ENCODE measurements at places on chromosomes 7 and 10. TPM values are rescaled to one million over a fixed set of nuclear protein-coding genes. Genes with fewer than 3 reads are reported as not detected.

GRCh38 chr7:146479040-146479439, 362.4 kb downstream of the CNTNAP2 start:
- DNase-seq: no peak
- no peaks in the 10 kb centered on the region for H3K36me3 ChIP-seq
- H3K27ac ChIP-seq: no peak overlapping the region
- H3K4me3 ChIP-seq: no peak overlapping the region

GPER1 gene
- total RNA-seq: 5.6 TPM

LRMDA gene
- total RNA-seq: 10.7 TPM

GRCh38 chr10:2576892-2577291, 490.5 kb upstream of the PFKP start:
- H3K36me3 ChIP-seq: no peaks in the 10 kb centered on the region
- no peak overlapping the region for H3K4me3 ChIP-seq
- no peaks in the 10 kb centered on the region for H3K27me3 ChIP-seq
- H3K27ac ChIP-seq: no peak overlapping the region
- DNase-seq: no peak
- H3K4me1 ChIP-seq: no peaks in the 10 kb centered on the region

TMEM225B gene
- not detected for total RNA-seq

PCLO gene
- 6.1 TPM for total RNA-seq

GRCh38 chr10:24773939-24774589, 50.4 kb upstream of the ARHGAP21 start:
- H3K4me3 ChIP-seq: no peak overlapping the region
- no peak overlapping the region for H3K27ac ChIP-seq
- DNase-seq: no peak
- H3K27me3 ChIP-seq: no peaks in the 10 kb centered on the region
- H3K36me3 ChIP-seq: no peaks in the 10 kb centered on the region
- H3K4me1 ChIP-seq: no peaks in the 10 kb centered on the region

FAM204A gene
- 72.8 TPM for total RNA-seq

GRCh38 chr10:79188154-79188965, 119.6 kb downstream of the ZMIZ1 start:
- no peak for DNase-seq
- H3K27ac ChIP-seq: no peak overlapping the region
- no peaks in the 10 kb centered on the region for H3K27me3 ChIP-seq
- no peak overlapping the region for H3K4me3 ChIP-seq
- H3K36me3 ChIP-seq: peaks cover 12% of the 10 kb centered on the region

GRCh38 chr10:111429288-111430028, 352.6 kb downstream of the ADRA2A start:
- H3K27ac ChIP-seq: no peak overlapping the region
- H3K36me3 ChIP-seq: no peaks in the 10 kb centered on the region
- no peak for DNase-seq
- no peak overlapping the region for H3K4me3 ChIP-seq
- H3K27me3 ChIP-seq: no peaks in the 10 kb centered on the region

GRCh38 chr7:48411619-48412018, 240.4 kb downstream of the ABCA13 start:
- no peaks in the 10 kb centered on the region for H3K4me1 ChIP-seq
- H3K36me3 ChIP-seq: no peaks in the 10 kb centered on the region
- no peaks in the 10 kb centered on the region for H3K27me3 ChIP-seq
- no peak for DNase-seq

GRCh38 chr7:102993718-102994029, 80.9 kb downstream of the LRRC17 start:
- no peaks in the 10 kb centered on the region for H3K27me3 ChIP-seq
- H3K4me3 ChIP-seq: no peak overlapping the region
- no peaks in the 10 kb centered on the region for H3K36me3 ChIP-seq
- H3K27ac ChIP-seq: peak overlapping the region; percentile 69

GRCh38 chr10:126101736-126102135, 205.4 kb downstream of the FANK1 start:
- DNase-seq: no peak
- no peak overlapping the region for H3K4me3 ChIP-seq
- no peak overlapping the region for H3K27ac ChIP-seq
- H3K27me3 ChIP-seq: no peaks in the 10 kb centered on the region
- H3K4me1 ChIP-seq: no peaks in the 10 kb centered on the region

GRCh38 chr10:78371136-78371535, 337.5 kb downstream of the RPS24 start:
- H3K36me3 ChIP-seq: no peaks in the 10 kb centered on the region
- DNase-seq: no peak
- peaks cover 20% of the 10 kb centered on the region for H3K4me1 ChIP-seq
- H3K27ac ChIP-seq: no peak overlapping the region
- H3K4me3 ChIP-seq: no peak overlapping the region

- peaks cover 17% of the 10 kb centered on the region for H3K4me1 ChIP-seq
- no peak overlapping the region for H3K27ac ChIP-seq
- H3K4me3 ChIP-seq: no peak overlapping the region
- no peaks in the 10 kb centered on the region for H3K36me3 ChIP-seq
These were observed 24.9 kb downstream of the KLF6 start for GRCh38 chr10:3760083-3760482.

SRI gene
- 63.1 TPM for total RNA-seq

- no peak for DNase-seq
- H3K36me3 ChIP-seq: no peaks in the 10 kb centered on the region
- H3K27me3 ChIP-seq: no peaks in the 10 kb centered on the region
- peaks cover 7% of the 10 kb centered on the region for H3K4me1 ChIP-seq
- no peak overlapping the region for H3K4me3 ChIP-seq
These were observed 80.7 kb downstream of the HIPK2 start for GRCh38 chr7:139697056-139697455.

AMPH gene
- 2.5 TPM for total RNA-seq

RBM20 gene
- total RNA-seq: 7.8 TPM

STK32C gene
- total RNA-seq: 8.4 TPM

DNA sequence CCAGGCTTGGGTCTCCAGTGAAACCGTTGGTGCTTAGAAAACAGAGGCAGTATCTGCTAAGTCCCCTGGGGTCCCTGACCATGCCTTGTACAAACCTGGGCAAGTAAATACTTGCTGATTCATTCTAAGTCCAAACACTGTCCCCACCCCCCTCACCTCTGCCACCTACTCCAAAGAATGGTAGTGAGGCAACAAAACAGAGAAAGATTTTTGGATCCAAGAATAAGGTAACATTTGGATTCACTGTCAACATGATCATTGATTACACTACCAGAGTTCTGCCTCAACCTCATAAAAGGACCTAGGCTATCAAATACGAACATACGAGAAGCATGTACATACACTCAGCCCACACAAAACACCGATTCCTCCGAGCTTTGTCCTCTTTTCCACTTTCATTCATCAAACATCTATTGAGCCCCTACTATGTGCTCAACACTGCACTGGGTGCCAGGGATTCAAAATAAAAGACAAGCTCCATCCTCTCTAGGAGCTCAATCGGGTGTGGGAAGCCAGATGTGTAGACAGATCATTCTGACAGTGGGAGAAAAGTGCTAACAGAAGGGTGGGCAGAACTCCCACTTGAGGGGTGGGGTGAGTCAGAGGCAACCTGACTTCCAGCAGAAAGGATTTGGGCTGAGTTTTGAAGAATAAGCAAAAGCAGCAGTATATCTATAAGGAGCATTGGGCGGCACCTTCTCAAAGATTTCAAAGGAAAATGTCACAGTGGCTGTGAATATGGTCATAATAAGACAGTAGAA, 71.2 kb downstream of the GFRA1 start:
- H3K27ac ChIP-seq: no peak overlapping the region
- no peaks in the 10 kb centered on the region for H3K27me3 ChIP-seq
- DNase-seq: no peak
- H3K4me3 ChIP-seq: no peak overlapping the region
- H3K4me1 ChIP-seq: no peaks in the 10 kb centered on the region

GRCh38 chr10:116272440-116273283, at the start of gene GFRA1:
Gene GFRA1, minus strand, starts transcription at chr10:116273206. Its CDS starts 1,177 bp downstream, at chr10:116272029.
- DNase-seq: peak; percentile 74
- H3K4me3 ChIP-seq: peak within 1 kb of the TSS; percentile 59
- peaks cover 19% of the 10 kb centered on the region for H3K27me3 ChIP-seq
- peaks cover 48% of the 10 kb centered on the region for H3K4me1 ChIP-seq
- H3K36me3 ChIP-seq: no peaks in the 10 kb centered on the region
- peak within 1 kb of the TSS; percentile 75 for H3K27ac ChIP-seq

DNA sequence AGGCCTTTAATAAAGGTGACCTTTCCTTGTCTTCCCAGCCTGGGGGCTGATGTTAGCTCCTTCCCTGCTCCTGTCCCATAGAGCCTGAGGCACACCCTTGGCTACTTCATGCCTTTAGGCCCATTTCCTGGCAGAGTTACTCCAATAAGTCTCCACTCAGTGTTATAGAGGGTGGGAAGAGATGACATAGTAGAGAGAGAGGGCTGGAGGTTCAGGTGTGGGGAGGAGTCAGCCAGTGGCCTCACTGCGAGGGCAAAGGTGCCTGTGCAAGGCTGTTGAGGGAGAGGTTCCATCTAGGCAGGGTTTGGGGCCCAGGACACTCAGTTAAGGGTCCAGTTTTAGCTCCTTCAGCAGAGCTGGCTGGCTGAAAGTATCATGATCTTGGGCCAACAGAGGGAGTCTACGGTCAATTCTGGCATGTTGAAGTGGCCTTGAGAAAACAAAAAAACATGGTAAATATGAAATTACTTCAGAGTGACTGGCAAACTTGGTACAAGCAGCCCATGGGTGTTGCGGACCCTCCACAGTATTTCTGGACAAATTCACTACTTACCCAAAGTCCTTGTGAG, 67.9 kb downstream of the ZNF783 start:
- H3K4me1 ChIP-seq: no peaks in the 10 kb centered on the region
- no peaks in the 10 kb centered on the region for H3K36me3 ChIP-seq
- H3K27me3 ChIP-seq: no peaks in the 10 kb centered on the region
- no peak overlapping the region for H3K4me3 ChIP-seq
- no peak overlapping the region for H3K27ac ChIP-seq

VIPR2 gene
- 15.0 TPM for total RNA-seq

DNA sequence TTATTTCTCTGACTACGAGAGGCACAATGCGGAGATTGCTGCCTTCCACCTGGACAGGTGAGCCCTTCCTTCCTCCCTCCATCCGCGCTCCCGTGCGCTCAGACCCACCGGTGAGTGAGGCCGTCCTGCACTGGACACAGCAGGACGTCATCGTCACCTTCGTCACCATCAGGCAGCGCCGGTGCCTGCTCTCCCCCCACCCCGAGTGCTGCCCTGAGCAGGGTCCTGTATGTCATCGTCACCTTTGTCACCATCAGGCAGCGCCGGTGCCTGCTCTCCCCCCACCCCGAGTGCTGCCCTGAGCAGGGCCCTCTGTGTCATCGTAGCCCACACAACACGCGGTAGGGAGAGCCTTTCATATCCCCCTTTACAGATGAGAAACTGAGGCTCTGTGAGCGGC, 43.5 kb upstream of the FOXL3 start:
- no peak overlapping the region for H3K4me3 ChIP-seq
- no peak for DNase-seq
- no peaks in the 10 kb centered on the region for H3K4me1 ChIP-seq
- H3K27ac ChIP-seq: no peak overlapping the region
- H3K27me3 ChIP-seq: no peaks in the 10 kb centered on the region

MYH16 gene
- total RNA-seq: not detected

DNA sequence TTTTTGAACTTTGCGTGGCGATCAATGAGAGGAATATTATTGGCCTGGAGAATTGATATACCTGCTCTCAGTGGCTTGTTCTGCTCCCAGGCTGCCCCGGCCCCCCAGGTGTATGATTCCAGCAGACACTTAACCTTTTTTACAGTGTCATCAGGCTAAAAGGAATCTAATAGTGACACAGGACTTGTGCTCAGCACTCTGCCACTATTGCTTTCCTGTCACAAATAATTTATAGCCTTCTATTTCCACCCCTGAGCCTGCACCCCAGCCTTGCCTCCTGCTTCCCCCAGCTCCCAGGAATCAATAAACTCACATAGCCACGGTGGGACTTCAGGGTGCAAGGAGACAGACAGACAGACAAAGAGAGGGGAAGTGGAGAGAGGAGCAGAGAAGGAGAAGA, 28.3 kb downstream of the PAX2 start:
- H3K36me3 ChIP-seq: no peaks in the 10 kb centered on the region
- H3K27ac ChIP-seq: no peak overlapping the region
